Glomerular endothelial cell (primary cell): ENCODE measurements at places on chromosomes 3 and 15. TPM values are rescaled to one million over a fixed set of nuclear protein-coding genes. Genes with fewer than 3 reads are reported as not detected.

DNA sequence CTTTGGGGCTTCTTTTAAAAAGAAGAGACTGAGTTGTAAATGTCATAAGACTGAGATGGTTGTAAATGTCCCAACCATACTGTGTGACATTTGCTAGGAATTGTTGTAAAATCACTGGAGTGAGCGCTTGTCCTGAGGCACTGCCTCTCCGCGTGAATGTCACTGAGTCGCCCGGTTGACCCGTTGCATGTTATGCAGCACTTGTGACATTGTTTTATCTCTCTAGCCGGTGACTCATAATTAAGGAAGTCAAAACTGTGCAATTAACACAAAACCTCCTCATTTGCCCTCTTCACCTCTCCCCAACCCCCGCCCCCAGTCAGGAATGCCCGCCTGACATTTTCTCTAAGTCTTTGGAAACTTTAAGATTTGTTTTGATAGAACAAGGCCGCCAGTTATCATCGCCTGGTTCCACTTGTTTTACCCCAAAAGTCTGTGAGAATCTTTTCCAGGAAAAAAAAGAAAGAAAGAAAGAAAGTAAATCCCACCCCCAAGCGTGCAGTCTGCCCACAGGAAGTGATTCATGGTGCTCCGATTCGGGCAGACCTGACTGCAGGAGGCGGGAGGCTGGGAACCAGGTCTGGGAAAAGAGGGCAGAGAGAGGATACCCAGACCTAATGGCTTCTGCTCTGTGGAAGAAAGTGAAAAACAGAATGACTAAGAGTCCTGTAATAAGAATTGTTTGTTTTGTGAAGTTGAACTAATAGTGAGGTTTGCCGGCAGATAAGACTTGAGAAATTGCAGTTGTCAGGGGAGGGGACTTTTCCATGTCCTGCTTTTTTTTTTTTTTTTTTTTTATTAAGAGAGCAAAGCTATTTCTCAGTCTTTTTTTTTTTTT, 84.8 kb downstream of the SMAD3 start:
- peak; percentile 94 for DNase-seq

GRCh38 chr15:59536553-59536952, 75.0 kb upstream of the GCNT3 start:
- no peak for DNase-seq

- DNase-seq = no peak
Observed at GRCh38 chr3:50545781-50546180, 21.8 kb downstream of the C3orf18 start.

DNA sequence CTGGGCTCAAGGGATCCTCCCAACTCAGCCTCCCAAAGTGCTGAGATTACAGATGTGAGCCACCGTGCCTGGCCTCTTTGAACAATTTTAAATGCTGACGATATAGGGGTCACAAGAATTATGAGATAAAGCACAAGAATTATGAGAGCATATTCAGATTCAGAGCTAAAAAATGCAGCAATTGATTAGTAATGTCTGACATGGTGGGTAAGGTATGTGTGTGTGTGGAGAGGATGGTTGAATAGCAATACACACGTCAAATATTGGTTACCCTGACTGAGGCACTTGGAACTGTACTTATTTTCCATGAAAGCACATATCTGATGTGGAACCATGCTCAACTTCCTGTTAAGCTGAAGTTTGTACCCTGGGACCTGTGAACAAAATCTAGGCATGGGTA, 115.6 kb downstream of the EOMES start:
- DNase-seq = no peak

- no peak for DNase-seq
Observed at GRCh38 chr3:14265246-14265962, 86.8 kb downstream of the LSM3 start.

DNA sequence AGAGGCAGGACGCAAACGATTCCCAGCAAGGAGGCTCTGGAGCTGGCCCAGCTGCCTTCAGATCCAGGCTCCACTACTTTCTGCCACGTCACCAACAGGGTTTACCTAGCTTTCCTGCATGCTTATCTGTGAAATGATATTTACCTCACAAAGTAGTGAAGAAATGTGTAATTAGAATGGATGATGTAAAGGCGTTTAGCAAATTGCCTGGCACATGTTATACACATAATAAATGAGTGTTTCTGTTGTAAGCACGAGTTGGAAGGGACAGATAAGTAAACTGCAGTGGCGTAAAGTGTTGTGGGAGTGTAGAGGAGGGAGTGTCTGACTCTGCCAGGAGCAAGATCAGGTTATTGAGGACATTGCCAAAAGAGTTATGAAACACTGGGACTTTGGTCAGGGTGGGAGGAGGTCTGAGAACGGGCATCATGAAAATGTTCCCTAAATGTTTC, 3.5 kb upstream of the CHAC1 start:
- DNase-seq = no peak

DNA sequence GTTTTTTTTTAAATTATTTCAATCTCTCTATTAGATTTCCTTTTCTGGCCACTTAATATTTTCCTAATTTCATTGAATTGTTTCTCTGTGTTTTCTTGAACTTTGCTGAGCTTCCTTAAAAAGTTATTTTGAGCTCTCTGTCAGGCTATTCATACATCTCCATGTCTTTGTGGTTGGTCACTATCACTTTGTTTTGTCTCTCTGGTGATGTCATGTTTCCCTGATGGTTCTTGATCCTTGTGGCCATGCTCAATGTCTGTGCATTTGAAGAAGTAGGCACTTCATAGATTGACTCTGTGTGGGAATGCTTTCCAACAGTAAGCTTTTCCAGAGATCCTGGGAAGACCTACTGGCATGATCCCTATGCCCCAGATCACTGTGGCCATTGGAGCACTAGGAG, 18.6 kb downstream of the CD200R1 start:
- no peak for DNase-seq

- no peak for DNase-seq
Observed at GRCh38 chr3:54120657-54121413, 1.5 kb upstream of the CACNA2D3 start.

- DNase-seq = no peak
Observed at GRCh38 chr15:63945838-63946298, 100.4 kb downstream of the DAPK2 start.

GRCh38 chr3:170259907-170260306, 37.7 kb downstream of the PRKCI start:
- DNase-seq = no peak

DNA sequence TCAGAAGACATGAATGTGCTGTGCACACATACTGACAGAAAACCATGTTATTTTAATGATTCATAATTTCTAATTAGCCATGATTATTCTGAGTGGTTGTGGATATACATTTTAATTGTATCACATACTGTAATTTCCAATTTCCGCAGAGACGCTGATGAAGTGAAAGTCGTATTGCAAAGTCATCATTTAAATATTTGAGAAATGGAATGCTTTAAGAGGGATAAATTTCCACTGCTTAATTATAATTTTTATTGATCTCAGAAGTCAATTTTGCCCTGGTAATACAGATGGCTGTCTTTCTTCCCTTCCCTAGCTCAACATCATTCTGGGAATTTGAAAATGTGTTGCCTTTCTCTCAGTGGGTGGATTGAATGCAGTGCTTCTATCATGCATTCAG, 819.3 kb downstream of the ROBO2 start:
- DNase-seq = no peak

GRCh38 chr3:99502871-99503270, 135.5 kb upstream of the COL8A1 start:
- no peak for DNase-seq

DNA sequence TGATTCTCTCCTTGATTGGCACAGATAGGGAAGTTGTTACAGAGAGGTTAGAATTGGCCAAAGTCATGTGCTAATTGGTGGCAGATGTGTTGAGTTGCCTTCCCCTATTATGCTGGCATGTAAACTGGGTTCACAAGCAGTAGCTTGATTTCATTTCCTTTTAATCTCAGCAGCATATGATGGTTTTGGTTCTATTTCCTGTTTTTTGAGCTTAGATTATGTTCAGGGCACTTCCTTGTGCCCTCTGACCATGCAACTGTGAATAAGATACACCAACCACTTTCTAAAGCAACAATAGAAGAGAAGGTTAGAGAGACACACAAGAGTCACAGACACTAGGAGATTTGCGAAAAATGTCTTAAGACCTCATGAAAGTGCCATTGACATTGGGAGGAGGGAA, 16.5 kb downstream of the HPS3 start:
- no peak for DNase-seq

GRCh38 chr3:15345608-15346137, 13.3 kb upstream of the SH3BP5 start:
- DNase-seq = no peak

DNA sequence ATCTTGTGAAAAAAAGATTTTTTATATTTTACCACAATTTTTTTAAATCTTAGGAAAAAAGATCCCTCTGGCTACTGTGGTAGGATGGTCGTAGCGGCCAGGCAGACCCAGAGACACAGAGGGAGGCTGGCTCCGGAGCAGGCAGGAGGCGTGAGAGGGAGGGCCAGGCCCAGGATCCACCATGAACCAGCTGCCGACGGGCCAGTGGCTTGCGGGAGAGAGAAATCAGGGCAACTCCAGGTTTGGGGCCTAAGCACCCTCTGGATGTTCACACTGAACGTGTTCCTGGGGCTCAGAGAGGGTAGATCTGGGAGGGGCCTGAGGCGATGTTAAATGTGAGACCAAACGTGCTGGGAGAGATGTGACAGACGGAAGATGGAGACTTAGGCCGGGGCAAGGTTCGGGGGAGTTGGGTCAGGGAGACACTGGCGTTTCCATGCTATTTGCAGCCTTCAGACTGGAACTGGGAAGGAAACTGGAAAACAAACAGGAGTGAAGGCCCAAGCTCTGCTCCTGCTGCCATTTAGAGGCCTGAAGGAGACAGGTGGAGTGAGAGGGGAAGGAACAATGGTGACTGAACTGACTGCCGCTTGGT, 1.6 kb upstream of the VILL start:
- DNase-seq = no peak

GRCh38 chr3:51622868-51623267, 48.2 kb upstream of the TEX264 start:
- DNase-seq = no peak

DNA sequence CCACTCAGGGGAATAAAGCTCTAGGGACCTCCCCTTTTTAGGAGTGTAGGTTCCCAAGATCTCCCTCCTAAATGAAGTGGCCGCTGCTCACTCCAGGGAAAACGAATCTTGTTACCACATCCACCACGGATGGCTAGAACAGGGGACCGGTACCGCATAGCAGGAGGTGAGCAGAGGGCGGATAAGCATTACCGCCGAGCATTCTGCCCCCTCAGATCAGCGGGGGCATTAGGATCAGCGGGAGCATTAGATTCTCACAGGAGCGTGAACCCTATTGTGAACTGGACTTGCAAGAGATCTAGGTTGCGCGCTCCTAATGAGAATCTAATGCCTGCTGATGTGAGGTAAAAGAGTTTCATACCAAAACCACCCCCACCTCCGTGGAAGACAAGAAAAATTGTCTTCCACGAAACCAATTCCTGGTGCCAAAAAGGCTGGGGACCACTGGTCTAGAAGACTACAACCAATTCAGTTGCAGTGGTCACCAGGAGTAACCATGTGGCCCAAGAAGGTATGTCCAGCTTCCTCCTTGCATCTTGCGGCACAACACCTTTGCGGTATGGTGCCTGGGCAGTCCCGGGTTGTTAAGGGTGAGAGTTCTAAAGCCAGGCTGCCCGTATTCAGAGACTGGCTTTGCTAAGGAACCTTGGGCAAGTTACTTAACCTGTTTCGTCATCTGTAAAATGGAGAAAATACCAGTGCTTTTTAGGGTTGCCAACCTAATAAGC, 1.1 kb upstream of the SS18L2 start:
- no peak for DNase-seq

GRCh38 chr3:108352176-108352575, 55.8 kb downstream of the HHLA2 start:
- DNase-seq = no peak

DNA sequence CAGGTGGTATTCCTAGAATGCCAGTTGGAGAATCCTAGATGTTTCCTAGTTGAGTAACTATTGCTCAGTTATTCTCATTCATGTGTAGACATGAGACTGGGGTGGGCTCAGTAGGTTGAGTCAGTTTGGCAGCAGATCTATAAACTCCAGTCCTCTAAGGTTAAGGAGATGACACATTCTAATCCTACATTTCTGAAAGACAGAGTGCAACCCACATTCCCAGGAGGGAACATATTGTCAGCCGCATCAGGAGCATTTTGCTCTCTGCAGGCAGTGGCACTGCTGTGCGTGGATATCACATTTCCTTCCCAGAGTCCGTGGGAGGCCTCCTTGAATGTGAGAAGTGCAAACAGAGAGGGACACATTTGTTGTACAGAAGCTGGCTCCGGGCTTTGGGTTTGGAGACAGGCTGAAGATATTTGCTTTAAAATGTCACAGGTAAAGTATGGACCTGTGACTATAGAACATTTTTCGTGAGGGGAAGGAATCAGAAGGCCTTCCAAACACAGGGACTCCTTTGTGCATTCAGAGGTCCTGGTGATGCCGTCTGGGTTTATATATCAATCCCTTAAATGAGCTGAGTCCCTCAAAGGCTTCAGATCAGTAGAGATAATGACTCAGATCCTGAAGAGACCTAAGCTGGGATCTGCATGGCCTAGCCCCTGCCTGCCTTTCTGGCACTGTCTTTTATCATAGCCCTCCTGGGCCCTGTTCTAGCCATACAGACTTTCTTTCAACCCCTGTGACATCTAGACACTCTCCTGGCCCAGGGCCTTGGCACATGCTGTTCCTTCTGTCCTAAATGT, 156.5 kb downstream of the CADPS start:
- DNase-seq = no peak

GRCh38 chr15:29799859-29800258, 22.4 kb downstream of the TJP1 start:
- DNase-seq = no peak

DNA sequence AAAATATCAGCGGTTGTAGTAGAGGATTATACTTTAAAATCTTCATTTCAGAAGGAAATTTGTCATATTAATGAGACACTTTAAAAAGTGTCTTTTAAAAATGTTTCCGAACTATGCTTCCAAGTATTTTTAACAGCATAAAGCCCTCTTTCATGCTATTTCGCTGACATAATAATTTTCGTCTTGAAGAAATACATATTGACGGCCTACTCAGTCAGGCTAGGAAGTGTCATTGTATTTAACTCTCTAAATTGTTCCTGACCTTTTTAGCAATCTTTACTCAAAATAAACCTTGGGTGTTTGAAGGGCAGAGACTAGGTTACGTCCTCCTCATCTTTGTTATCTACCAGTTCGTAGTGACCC, 806 bp upstream of the LRRC28 start:
- DNase-seq = no peak

- DNase-seq = no peak
Observed at GRCh38 chr15:101088271-101088670, 163.6 kb downstream of the CHSY1 start.

Gene CGNL1
- 9.9 and 26.7 TPM in 2 replicates for total RNA-seq

Gene RBMS3
- 24.0 and 36.8 TPM in 2 replicates for total RNA-seq

Gene GRIP2
- total RNA-seq = 0.06 TPM in 1 of 2 replicates, not detected in the other

Gene FRG2C
- total RNA-seq = not detected in 2 replicates

Gene TMEM212
- total RNA-seq = not detected in 2 replicates

Gene CCDC13
- 0.47 and 1.5 TPM in 2 replicates for total RNA-seq

Gene DUOX2
- total RNA-seq = not detected in 2 replicates

Gene ZNF774
- total RNA-seq = 1.3 and 1.6 TPM in 2 replicates

Gene RBP2
- not detected in 2 replicates for total RNA-seq
